ENCODE measurements at places on chromosomes 13 and 19.

GRCh38 chr13:74187564-74187963 is 53.4 kb upstream of the KLF12 start:
- H3K27me3 ChIP-seq, result no peaks in the 10 kb centered on the region
- H3K36me3 ChIP-seq, result no peaks in the 10 kb centered on the region
- H3K27ac ChIP-seq, result no peak overlapping the region
- H3K4me1 ChIP-seq, result peaks cover 8% of the 10 kb centered on the region
- H3K4me3 ChIP-seq, result no peak overlapping the region
- no peak for DNase-seq

- H3K4me3 ChIP-seq, result no peak overlapping the region
- no peaks in the 10 kb centered on the region for H3K27me3 ChIP-seq
- DNase-seq, result no peak
Measured at GRCh38 chr13:75460644-75461043, 21.3 kb downstream of the TBC1D4 start.

DNA sequence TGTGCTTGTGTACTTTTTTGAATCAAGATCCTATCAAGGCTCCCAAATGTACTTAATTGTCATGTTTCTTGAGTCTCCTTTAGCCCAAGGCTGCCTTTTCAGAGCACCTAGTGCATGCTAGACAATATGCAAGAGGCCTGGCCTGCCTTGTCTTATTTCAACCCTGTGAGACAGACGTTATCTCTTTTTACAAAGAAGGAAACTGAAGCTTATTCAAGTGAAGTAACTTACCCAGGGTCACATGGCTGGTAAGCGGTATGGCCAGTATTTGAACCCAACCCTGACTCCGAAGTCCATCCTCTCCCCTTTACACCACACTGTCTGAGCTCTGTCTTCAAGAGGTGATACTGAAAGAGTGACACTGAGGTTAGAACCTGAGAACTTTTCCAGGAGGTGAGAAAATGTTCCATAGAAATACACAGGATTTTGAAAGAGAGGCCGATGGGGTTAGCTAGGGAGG is 505.1 kb downstream of the FOXO1 start:
- no peaks in the 10 kb centered on the region for H3K27me3 ChIP-seq
- H3K36me3 ChIP-seq, result no peaks in the 10 kb centered on the region
- DNase-seq, result no peak
- H3K4me3 ChIP-seq, result no peak overlapping the region

DNA sequence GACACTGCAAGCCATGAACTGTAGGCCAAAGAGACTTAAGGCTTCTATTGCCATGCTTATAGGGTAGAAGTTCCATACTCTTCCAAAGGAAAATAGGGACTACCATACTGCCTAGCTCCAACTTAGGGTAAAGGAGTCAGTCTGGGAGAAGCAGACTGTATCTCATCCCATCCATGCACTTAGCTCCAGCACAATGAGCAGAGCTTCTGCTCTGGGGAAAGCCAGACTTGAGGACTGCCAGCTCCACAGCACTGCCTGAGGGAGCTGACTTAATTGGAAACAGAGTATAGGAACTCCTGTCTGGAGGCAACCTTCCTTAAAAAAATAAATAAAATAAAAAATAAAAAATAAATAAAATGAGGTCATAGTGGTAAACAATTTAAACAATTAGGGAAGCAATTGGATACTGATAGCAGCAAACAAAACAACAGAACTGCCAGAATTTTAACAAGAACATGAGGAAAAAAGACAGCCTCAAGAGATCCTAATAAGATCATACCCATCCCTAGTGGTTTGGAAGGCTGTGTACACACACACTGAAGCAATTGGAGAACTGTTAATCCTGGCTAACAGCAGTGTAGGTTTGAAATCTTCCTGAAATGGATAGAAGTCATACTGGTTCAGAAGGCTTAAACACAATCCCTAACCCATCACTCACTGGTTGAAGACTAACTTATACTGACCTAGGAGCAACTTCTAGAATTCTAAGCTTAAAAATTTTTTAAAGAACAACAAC is 550.1 kb downstream of the TBC1D4 start:
- H3K27ac ChIP-seq, result no peak overlapping the region
- no peaks in the 10 kb centered on the region for H3K36me3 ChIP-seq
- DNase-seq, result no peak
- H3K27me3 ChIP-seq, result no peaks in the 10 kb centered on the region

- H3K27me3 ChIP-seq, result no peaks in the 10 kb centered on the region
- H3K4me1 ChIP-seq, result no peaks in the 10 kb centered on the region
- no peak overlapping the region for H3K4me3 ChIP-seq
- peaks cover 10% of the 10 kb centered on the region for H3K36me3 ChIP-seq
- no peak for DNase-seq
Measured at GRCh38 chr19:33473653-33474305, 47.8 kb downstream of the PEPD start.

GRCh38 chr13:40470660-40471059 is 195.8 kb downstream of the FOXO1 start:
- no peak overlapping the region for H3K27ac ChIP-seq
- no peaks in the 10 kb centered on the region for H3K27me3 ChIP-seq
- no peaks in the 10 kb centered on the region for H3K4me1 ChIP-seq

- no peak overlapping the region for H3K4me3 ChIP-seq
- H3K36me3 ChIP-seq, result no peaks in the 10 kb centered on the region
- no peak overlapping the region for H3K27ac ChIP-seq
Measured at GRCh38 chr19:11300811-11301120, 4.8 kb downstream of the TSPAN16 start.

GRCh38 chr13:106802917-106803316 is 235.0 kb upstream of the ARGLU1 start:
- H3K4me3 ChIP-seq, result no peak overlapping the region
- H3K27me3 ChIP-seq, result no peaks in the 10 kb centered on the region
- H3K27ac ChIP-seq, result no peak overlapping the region

GRCh38 chr13:44519642-44520041 is 56.5 kb downstream of the TSC22D1 start:
- no peak overlapping the region for H3K4me3 ChIP-seq
- DNase-seq, result no peak
- no peaks in the 10 kb centered on the region for H3K27me3 ChIP-seq
- no peak overlapping the region for H3K27ac ChIP-seq

DNA sequence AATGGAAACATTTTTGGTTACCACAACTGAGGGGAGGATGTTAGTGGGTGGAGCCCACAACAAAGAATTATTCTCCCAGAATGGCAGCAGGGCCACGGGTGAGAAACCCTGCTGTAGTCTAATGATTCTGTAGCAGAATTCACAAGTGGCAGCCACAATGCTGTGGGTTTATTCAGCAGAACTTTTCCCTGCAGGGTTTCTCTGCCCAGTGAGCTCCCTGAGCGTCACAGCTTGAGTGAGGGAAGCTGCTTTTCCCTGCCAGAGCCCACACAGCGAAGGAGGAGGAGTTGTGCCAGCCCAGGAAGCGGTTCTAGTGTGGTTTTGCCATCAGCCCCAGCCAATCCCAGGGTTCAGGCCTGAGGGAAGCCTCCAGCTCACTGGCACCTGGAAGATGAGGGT is 4.4 kb downstream of the ATP12A start:
- peak; percentile 20 for DNase-seq
- no peaks in the 10 kb centered on the region for H3K36me3 ChIP-seq
- peaks cover 4% of the 10 kb centered on the region for H3K27me3 ChIP-seq
- peaks cover 37% of the 10 kb centered on the region for H3K4me1 ChIP-seq
- H3K4me3 ChIP-seq, result peak overlapping the region; percentile 3

- H3K4me1 ChIP-seq, result no peaks in the 10 kb centered on the region
- no peak for DNase-seq
- H3K27me3 ChIP-seq, result no peaks in the 10 kb centered on the region
Measured at GRCh38 chr19:50453243-50453642, 20.6 kb downstream of the MYBPC2 start.

DNA sequence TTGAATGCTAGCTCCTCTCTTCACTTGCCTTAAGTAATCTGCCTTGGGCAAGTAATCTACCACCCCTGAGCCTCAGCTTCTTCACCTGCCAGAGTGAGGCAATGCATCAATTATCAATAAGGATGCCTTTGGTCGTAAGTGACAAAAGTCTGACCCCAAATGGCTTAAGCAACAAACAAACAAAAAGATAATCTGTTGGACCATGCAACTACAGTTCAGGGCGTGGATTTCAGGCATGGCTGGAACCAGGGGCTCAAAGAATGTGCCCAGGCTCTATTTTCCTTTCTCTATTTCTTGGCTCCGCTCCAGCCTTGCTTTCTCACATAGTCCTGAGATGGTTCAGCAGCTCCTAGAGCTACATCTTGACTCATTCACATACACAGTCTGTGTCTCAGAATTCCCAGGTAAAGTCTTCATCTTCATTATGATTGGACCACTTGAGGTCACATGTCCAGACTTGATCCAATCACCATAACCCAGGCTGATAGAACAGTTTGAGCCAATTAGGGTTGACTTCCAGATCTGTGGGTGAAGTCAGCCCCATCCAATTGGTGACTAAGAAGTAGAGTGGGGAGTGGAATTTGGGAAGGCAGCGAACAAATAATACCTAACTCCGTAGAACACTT is 29.6 kb downstream of the ACSBG2 start:
- DNase-seq, result no peak
- H3K27me3 ChIP-seq, result no peaks in the 10 kb centered on the region
- H3K4me1 ChIP-seq, result peaks cover 7% of the 10 kb centered on the region
- no peak overlapping the region for H3K27ac ChIP-seq

DNA sequence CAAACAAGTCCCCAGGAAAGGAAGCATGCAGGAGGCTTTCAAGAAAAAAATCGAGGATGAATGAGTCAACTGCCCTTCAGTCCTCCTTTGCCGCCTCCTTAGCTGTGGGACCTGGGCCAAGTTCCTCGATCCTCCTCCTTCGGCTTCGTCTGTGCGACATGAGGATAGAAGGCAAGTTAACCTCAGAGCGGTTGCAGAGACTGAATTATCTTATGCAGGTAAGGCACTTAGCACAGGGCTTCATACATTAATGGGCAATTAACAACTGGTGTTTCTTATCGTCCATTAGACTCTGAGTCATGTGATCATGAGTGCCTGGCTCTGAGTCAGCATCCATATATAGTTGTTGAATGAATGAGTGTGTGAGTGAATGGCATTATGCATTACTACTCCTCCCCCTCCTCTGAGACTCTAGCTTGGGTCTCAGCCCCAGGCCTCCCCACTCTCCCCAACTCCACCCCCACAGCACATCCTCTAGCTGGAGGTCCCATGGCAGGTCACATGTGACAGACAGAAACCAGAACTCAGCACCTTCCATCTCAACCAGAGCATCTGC is 1.6 kb upstream of the TTC9B start:
- peaks cover 11% of the 10 kb centered on the region for H3K4me1 ChIP-seq
- peaks cover 16% of the 10 kb centered on the region for H3K27me3 ChIP-seq
- DNase-seq, result no peak

DNA sequence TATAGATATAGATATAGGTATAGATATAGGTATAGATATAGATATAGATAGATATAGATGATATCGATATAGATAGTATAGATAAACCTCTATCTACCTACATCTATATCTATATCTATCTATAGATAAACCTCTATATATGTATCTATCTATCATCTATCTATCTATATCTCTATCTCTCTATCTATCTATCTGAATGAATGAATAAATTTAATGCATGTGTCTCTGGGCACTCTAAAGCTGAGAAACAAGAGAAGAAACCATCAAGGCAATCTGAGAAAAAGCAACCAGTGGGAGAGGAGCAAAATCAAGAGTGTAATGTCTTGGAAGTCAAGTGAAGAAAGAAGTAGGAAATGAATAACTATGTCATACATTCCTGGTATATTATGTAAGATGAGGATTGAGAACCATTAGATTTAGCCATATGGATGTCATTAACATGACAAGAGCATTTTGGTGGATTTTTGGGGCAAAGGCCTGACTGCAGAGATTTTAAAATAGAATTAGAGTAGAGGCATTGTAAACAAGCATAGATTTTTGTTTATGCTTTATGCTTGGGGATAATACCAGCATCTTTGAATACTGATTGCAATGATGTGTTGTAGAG is 1262.7 kb upstream of the MIR17HG start:
- H3K4me1 ChIP-seq, result no peaks in the 10 kb centered on the region
- H3K36me3 ChIP-seq, result no peaks in the 10 kb centered on the region
- no peak overlapping the region for H3K27ac ChIP-seq

DNA sequence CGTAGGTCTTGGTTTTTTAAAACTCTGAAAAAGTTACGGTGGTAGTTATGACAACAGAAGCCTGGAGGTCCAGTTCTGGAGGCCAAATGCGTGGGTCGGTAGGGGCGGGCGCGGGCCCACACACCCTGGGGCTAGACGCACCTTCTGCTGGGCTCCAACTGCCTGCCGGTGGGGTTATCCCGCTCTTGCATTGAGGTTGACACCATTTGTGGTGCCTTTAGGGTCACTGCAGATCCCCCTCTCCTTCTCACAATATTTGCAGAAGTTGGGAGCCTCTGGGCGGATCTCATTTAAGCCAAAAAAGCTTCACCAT is 81.6 kb downstream of the CHST8 start:
- H3K4me3 ChIP-seq, result no peak overlapping the region
- no peaks in the 10 kb centered on the region for H3K4me1 ChIP-seq
- H3K27ac ChIP-seq, result no peak overlapping the region
- H3K27me3 ChIP-seq, result no peaks in the 10 kb centered on the region

GRCh38 chr19:52739576-52739975 is 4.7 kb upstream of the ZNF611 start:
- no peak overlapping the region for H3K4me3 ChIP-seq
- no peak overlapping the region for H3K27ac ChIP-seq
- H3K27me3 ChIP-seq, result no peaks in the 10 kb centered on the region

DNA sequence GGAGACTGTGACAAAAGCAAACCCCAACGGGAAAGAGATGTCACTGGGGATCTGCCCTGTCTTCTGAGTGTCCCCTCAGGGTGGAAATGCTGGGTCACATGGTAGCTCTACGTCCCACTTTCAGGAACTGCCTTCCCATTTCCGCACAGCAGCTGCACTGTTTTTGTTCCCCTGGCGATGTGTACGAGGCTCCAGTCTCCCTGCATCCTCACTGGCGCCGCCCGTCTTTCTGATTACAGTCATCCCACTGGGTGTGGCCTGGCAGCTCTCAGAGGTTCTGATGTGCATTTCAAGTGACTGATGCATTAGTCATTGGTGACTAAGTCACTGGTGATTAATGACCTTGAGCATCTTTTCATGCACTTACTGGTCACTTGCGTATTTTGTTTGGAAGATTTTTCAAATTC is 21.2 kb downstream of the PCID2 start:
- DNase-seq, result no peak
- no peaks in the 10 kb centered on the region for H3K27me3 ChIP-seq
- H3K36me3 ChIP-seq, result peaks cover 64% of the 10 kb centered on the region
- no peak overlapping the region for H3K27ac ChIP-seq
- no peak overlapping the region for H3K4me3 ChIP-seq
- peaks cover 22% of the 10 kb centered on the region for H3K4me1 ChIP-seq

DNA sequence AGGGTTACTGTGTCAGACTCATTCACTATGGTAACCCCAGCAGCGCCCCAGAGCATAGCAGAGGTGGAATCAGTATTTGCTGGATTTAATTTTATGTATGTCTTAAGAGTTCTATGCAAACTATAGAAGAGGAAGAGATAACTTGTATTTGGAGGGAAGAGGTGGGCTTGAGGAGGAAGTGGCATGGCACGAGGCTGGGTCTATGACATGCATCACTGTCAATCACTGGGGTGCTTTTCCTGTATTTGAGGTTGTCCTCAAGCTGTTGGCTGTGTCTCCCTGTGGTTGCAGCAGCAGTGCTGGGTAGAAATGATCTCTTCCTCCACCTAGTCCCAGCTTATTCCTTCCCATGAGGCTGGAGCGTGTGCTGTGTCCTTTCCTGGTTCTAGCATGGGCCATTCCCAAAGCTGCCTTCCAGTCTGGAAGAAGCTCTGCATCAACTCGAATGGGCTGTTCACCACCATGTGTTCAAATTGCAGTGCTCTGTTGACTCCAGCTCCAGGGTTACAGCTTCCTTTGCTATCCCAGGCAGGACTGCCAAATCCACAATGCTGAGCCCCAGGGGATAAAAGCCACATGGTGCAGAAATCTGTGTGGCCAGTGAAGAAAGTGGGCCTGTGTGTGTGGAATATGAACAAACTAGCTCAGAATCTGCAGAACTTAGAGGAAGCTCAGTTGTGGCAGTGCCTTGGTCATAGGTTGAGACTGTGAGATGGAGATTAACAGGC is 73.1 kb upstream of the MTIF3 start:
- H3K27me3 ChIP-seq, result peaks cover 6% of the 10 kb centered on the region
- no peaks in the 10 kb centered on the region for H3K4me1 ChIP-seq
- H3K27ac ChIP-seq, result no peak overlapping the region
- DNase-seq, result peak; percentile 4
